ENCODE measurements at places on chromosomes 7 and 10.
A peak's percentile ranks its signal among the peaks of the same experiment; 100 is the strongest.

DNA sequence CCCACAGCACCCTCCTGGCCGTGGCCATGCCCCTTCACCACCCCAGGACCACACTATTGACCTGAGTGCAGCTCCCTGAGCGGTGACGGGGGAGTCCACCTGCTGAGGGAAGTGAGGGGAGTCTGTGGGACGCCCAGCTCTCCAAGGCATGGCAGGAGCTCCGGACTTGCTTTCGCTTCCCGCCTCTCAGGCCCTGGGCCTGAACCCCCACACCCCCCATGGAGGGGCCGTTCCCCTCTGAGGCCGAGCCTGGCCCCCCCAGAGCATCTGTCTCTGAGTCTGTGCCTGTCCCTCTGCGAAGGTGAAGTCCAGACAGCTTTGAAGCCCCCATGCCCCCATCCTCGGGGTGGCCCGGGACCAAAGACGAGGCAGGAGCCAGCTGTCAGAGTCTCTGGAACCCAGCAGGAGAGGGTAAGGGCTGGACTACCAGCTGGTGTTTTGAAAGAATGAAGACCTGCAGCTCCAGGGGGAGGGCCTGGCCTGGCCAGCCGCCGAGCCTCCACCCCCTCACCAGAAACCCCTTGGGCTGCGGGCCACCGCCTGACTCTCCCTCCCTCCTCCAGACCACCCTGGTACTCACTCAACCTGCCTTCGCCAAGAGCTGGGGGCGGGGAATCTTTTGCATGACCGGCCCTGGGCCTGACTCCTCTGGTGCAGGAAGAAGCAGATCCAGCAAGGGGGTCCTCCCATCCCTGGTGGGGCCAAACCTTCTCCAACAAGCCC lies 114.0 kb downstream of the PDGFA start:
- peak; percentile 56 for DNase-seq

- peak; percentile 87 for DNase-seq
Observed at GRCh38 chr7:104943502-104944343, 70.3 kb upstream of the KMT2E start.

GRCh38 chr10:96270571-96270970 lies 798 bp downstream of the BLNK start:
- no peak for DNase-seq

DNA sequence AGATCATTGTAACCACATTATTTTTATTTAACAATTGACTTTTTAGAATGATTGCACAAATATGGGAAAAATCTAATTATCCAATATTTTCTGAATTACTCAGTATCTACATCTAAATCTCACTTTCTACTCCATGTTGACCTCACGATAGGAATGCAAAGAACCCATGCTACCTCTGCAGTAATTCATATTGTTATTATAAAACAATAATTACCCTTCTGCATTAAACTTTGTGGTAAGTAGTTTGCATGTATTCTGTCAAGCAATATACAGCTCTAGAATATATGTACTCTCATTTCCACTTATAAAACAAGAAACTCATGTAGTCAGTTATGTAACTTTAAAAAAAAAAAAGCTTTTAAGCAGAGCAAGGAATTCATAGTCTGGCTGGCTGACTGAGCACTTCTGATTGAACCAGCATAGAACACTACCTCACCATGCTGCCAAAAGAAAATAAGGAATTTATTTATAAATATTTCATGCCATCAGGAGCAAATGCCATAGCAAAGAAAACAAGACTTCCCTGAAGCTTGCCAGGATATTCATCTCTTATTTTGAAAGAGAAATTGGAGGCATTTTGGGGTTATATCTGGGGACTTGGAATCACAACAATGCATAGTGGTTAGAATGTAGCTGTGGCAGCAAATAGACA lies 895.7 kb downstream of the XPNPEP1 start:
- no peak for DNase-seq

DNA sequence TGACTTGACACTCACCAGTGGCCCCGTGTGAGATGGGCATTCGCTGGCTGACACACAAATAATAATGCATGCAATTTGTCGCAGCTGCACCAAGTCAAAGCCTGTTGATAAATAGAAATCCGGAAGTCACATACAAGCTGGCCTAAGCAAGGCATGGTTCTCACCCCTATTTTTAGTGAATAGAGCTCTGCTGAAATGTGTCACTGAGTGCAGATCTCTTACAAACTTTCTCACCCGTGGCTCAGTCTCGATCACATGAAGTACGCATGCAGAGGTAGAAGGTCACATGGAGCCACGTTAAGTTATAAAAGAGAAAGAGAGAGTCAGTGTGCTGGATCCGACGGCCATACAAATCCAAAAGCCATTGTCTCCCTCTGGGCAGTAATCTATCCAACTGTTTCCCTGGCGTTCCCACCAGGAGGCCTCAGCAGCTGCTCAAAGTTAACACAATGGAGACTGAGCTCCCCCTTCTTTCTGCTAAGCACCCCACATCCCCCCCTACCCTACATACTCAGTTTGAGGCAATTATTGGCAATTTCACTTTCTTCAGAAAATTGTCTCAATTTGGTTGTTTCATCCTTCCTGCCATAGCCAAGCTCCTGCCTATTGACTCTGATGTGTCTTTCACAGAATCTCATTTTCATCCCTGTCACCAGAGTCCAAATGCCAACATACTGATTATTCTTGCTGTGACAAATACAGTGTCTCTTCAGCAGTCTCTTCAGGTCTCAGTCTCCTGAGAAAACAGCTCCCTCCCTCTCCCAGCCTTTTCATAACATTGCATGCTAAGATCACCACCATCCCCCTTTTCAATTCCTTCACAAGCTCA lies 473.3 kb upstream of the NRP1 start:
- no peak for DNase-seq

All from activated effector memory CD4-positive, alpha-beta T cell treated with anti-CD3 and anti-CD28 coated beads, Interleukin-2, amount 50 U/mL, for 16 hours (primary cell).